ENCODE measurements at places on chromosomes 1 and 21.

DNA sequence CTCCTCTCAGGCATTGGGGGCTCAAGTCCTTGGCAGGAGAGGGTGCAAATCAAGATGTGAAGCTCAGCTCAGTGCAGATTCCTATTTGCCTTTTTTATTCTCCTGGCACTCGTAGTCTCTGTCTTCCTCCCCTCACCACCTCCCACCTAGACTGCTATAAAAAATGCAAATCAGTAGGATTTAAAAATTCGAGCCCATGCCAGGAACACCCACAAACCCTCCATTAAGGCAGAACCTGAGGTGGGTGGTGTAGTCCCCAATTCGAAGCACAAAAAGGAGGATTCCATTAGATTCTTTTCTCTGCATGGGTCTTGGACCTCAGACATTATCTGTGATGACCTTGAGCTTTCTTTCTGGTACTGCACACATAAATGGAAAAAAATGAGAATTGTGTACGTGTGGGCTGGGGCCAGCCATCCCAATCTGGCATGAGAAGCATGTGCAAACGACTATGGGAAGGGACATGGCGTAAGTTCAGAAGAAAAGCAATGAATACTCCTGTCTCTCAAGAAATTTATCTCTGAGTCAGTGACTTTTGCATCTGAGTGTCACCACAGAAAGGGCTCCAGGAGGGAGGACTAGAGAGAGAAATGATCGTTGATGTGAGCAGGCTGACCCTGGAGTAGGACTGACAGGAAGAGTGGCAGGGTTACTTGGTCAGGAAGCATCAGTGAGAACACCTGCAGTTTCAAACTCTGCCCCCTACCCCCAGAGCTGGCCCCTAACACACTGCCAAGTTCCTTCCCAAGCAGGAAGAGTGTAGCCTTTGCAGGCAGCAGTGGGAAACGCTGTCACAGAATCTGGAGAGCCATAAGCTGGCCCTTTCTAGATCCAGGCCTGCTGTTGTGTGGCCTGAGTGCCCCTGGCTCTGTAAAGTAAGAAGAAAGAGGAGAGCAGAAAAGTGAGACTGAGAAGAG lies 1.7 kb downstream of the INKA2 start:
- no peak for DNase-seq

DNA sequence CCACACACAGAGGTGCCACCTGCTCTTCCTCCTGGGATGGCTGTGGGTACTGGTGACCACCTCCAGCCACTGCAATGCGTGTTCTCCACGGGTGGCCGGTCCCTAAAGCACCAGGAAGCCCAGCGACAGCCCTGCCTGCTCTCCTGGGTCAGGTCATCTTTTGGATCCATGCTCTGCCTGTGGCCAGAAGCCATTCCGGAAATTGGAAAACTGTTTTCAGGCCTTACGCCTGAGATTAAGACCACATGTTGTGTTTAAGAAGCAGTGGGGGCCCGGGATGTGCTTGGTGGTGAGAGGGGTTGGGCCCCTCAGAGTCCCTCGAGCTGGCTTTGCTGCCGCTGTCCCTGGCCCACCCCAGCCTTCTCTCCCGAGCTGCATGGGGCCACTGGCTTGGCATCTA lies 150.8 kb downstream of the PEX14 start:
- DNase-seq: no peak

DNA sequence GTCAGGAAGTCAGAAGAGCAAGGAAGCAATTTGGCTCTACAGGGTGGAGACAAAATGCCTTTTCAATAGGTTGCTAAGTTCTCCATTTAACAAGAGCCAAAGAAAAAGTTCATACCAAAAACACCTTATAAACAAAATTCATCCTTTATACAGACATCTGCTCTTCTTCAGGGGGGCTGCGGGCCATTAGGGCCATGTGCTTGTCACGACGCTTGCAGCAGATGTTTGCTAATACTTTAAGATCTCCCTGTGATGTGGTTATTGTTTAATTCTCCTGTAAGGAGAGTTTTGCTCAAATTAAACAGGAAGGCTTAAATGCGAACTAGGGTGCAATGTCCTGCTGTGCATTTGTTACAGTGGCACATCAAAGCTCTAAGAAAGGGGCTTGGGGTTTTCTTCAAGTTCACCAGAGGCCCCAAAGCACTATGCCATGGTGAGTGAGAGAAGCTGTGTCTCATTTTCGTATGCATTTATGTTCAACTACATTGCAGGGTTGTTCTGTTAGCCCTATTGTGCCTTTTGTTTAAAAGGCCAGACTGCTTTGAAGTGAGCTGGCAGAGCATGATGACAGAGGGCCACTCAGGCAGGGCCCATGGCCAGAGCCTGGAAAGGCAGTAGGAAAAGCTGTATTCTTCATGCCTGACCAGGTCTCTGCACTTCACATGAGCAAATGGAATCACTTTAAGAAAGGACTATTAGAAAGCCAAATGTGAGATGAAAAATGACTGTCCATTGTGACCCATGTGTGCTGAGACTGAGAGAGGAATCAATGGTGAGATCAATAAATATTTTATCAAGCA lies 24.8 kb upstream of the NTPCR start:
- no peak for DNase-seq

DNA sequence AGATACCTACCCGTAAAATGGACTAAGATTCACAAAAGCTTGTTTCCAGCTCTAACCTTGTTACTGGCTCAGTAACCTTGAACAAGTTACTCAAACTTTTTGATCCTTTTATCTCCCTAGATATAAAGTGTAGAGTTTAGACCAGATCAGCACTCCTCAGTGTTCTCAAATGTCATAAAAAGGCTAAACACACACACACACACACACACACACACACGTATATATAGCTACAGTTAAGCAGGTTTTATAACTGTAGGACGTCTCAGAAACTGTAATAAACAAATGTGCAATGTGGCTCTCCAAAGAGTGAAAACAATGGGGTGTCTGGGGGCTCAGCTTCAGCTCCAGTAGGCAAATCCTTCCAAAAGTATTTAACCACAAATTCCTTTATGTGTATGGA lies 34.0 kb downstream of the KCNJ15 start:
- no peak for DNase-seq

GRCh38 chr1:28917757-28918118 lies 3.4 kb downstream of the EPB41 start:
- DNase-seq: no peak

DNA sequence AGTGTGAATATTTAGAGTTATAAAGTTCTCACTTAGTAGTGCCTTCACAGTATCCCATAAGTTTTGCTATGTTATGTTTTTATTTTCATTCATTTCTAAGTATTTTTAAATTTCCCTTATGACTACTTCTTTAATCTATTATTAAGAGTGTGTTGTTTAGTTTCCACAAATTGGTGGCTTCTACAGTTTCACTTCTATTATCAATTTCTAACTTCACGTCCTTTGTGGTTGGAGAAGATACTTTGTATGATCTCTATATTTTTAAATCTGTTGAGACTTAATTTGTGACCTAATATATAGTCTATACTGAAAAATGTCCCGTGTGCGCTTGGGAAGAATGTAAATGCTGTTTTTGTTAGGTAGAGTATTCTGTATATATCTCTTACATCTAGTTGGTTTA lies 11.7 kb downstream of the CHIA start:
- no peak for DNase-seq

All from T follicular helper cell (primary cell).